ENCODE measurements at places on chromosomes 12 and 14. TPM values are rescaled to one million over a fixed set of nuclear protein-coding genes. Genes with fewer than 3 reads are reported as not detected.

TAS2R46 gene
- 0.17 TPM for total RNA-seq

SMCO2 gene
- not detected for total RNA-seq

DLST gene
- 91.8 TPM for total RNA-seq

CAPZA3 gene
- total RNA-seq: not detected

CLEC2D gene
- total RNA-seq: 1.7 TPM

SDR9C7 gene
- total RNA-seq: not detected
